Stimulated activated CD8-positive, alpha-beta memory T cell treated with anti-CD3 and anti-CD28 coated beads, Interleukin-15, amount 100 ng/mL, for 48 hours (primary cell): ENCODE measurements at places on chromosomes 4 and X.
A peak's percentile ranks its signal among the peaks of the same experiment; 100 is the strongest.

- no peak for DNase-seq
Observed at GRCh38 chr4:93827272-93827947, 1.1 kb upstream of the ATOH1 start.

GRCh38 chr4:57091657-57092162 is 18.5 kb downstream of the IGFBP7 start:
- DNase-seq, result no peak

GRCh38 chrX:77946571-77946970 is 22.9 kb downstream of the PGAM4 start:
- no peak for DNase-seq

DNA sequence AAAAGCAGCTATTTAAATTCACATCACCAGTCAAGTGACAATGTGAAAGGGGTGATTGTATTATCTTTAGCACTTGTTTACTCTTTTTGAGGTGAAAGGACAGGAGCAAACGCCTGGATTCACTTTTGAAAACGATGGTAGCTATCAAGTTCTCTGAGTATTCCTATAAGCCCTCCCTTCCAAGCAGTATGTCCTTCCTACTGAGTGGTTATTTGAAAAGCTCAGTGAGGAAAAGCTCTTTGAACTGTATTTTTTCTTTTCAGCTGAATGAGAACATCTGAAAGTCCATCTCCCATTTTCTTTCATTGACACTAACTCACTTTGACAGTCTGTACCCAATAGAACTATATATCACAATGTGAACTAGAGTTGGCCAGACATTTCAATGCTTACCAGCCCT is 9.1 kb upstream of the CTSO start:
- DNase-seq, result no peak

DNA sequence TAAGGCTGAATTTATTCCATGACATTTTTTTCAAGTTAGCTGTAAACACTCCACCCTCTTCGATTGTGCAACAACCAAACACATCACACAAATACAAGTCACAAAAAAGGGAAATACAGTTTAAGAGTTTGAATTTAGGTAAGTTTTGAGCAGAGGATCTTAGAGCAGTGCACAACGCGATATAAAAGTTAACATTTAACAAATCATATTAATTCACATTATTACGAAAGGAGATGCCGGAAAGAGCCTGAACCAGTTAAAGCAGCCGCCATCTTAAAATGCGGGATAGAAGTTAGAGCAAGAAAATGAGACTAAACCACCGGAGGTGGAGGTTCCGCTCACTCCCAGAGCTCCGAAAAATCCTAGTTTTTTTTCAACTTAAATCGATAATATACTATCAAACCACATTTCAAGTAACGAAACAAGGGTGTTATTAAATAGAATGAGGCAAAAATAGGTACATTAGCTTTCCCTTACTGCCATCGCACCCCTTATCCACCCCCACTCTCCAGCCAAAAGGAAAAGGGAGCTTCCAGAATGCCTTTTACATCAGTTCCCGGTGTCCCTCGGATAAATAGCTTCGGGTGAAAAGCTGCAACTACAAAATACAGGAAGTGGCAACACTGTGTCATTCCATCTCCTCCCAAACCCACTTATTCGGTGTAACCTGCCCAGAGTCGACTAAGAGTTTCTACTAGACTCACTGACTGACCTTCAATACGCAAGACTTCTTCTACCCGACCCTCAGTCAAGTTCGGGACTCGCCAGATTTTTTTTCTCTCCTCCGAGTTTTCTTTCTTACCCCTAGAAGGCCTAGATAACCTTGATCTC is 1.9 kb downstream of the UBE2D3 start:
- peak; percentile 27 for DNase-seq

- DNase-seq, result no peak
Observed at GRCh38 chrX:39998636-39999406, 98.9 kb downstream of the BCOR start.

- DNase-seq, result no peak
Observed at GRCh38 chrX:142076633-142077032, 128.5 kb downstream of the MAGEC2 start.

GRCh38 chr4:78880874-78881492 is 58.3 kb downstream of the PAQR3 start:
- no peak for DNase-seq

DNA sequence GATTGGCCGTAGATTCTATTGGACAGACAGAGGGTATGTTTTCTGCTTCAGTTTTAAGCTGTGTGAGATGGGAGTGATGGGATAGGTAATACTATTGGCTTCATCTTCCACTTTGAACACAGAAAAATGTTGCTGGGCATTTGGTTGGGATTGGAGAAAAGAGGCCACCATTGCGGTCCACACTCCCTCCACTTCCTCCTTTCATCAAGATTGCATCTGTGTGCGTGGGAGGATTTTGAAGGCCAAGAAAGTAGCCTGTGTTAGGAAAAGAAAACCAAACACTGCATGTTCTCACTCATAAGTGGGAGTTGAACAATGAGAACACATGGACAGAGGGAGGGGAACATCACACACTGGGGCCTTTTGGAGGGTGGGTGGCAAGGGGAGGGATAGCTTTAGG is 56.4 kb downstream of the EGF start:
- no peak for DNase-seq

GRCh38 chr4:51895816-51896408 is 53.0 kb downstream of the DCUN1D4 start:
- DNase-seq, result peak; percentile 11

GRCh38 chr4:70722199-70722791 is 531 bp downstream of the RUFY3 start:
- DNase-seq, result no peak
